ENCODE measurements at places on chromosomes 3 and 15.

DNA sequence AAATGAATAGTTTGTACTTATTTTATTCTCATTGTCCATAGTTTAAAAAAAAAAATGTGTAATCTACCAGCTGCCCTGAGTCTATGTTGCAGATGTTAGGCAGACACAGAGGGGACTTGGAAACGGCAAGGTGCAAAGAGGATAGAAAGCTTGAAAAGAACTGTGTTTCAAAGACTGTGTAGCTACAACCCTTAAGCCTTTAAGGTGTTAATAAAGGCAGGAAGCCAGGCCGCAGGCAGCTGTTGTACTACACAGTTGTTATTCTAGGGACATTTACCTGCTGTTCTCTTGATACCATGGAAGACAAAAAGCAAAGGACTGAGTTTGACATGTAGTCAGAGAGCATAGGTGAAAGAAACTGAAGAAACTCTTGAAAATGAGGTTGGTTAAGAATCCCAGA lies 440.0 kb downstream of the TUSC7 start:
- ATAC-seq = no peak

DNA sequence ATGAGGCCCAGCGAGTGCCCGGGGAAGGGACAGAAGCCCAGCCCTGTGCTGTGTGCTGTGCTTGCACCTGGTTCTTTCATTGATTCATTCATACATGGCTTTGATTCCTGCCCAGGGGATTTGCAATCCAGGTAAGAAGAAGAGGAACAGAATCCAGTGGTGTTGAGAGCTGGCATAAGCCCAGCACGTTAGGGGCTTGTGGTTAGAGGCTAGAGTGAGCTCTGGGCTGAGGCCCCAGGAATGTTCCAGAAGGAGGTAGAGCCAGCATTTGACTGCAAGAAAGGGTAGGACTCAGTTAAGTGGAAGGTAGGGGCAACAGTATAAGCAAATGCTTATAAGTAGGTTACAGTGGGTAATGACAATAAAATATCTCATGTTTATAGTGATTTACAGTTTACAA lies 2.3 kb downstream of the VWA5B2 start:
- ATAC-seq = no peak

DNA sequence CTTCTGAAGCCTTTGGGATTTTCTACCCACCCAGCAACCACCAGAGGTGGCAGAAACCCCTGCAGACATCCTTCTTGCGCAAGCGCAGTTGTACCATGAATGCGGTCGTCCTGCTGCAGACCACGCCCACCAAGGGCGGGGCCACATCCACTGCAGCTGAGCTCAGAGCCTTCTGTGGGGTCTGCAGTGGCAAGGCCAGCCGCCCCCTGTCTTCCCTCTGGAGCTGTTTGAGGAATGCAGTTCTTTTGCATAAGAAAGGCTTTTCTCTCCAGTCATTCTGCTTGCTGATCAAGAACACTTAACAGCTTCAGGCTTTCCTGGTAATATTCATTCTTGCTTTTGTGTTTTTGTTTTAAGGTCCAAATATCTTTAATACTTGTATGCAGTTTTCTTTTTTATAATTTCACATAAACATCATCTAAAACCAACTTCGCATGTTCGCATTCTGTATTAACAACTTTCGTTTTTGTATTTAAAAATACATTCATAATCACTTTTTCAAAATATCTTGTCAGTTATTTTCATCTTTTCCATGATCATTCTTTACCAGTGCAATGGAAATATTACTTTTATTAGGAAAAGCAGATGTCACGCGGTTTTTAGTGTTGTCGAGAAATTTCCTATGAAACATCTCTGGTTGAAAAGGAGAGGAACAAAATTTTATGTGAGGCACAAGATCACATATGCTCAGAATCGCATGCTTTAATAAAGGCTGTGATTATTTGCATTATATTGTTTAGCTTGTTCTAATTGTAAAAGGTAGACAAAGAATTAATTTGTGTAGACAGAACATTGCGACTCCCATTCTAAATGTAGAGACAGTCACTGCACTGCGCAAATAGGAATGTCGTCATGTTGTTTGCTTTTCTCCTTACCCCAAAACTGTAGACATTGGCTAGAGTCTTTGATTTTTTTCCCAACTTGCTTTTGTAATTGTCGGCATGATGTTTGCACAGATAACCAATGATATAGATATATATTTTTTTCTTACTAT lies 98.1 kb upstream of the SNRPN start:
- ATAC-seq = peak; percentile 86

DNA sequence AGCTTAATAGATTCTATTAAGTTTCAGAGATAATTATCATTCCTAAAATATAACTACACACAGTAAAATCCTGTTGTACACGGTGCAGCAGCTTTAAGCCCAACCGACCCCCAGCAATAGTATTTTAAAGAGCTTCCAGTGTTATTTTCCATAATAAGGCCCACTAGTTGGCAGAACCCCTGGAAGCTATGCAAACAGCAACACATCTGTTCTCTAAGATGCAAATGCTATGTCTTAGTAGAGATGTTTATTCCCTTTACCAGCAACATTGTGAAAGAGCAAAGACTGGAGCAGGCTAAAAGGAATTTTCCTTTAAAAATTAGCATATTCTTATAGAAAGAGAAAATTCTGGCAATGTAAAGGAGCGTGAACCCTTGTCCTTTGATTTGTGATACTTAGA lies 819.7 kb upstream of the ALCAM start:
- ATAC-seq = no peak

- ATAC-seq = no peak
Measured at GRCh38 chr3:103693831-103694230, 1259.0 kb downstream of the ZPLD1 start.

GRCh38 chr3:11335056-11335608 lies 62.9 kb downstream of the ATG7 start:
- ATAC-seq = no peak

DNA sequence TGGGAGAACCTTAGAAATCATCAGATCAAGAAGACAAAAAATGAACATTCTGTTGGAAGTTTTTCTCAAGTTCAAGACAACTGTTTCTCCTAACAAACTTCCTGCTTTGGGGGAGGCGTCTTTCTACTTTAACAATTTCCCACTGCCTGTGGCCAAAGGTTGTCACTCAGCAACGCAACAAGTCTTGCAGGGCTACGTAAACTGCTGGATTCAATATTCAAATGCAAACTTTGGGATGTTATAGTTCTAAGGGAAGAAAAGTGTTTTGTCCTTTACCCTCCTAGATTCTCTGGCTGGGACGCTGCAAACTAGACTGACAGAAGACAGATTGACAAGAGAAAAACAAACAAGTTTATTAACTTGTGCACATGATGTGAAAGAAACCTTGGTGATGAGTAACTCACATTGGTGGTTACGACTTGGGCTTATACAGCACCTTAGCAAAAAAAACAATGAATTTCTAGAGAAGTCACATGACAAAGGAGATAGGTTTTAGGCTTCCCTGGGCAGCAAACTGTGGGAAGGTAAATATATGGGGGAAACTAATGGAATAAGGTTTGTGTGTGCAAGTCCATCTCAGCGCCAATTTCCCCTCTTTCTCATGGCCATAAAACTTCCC lies 34.0 kb upstream of the ARPIN start:
- peak; percentile 62 for ATAC-seq

- ATAC-seq = no peak
Measured at GRCh38 chr15:97319291-97319690, 641.2 kb upstream of the ARRDC4 start.

DNA sequence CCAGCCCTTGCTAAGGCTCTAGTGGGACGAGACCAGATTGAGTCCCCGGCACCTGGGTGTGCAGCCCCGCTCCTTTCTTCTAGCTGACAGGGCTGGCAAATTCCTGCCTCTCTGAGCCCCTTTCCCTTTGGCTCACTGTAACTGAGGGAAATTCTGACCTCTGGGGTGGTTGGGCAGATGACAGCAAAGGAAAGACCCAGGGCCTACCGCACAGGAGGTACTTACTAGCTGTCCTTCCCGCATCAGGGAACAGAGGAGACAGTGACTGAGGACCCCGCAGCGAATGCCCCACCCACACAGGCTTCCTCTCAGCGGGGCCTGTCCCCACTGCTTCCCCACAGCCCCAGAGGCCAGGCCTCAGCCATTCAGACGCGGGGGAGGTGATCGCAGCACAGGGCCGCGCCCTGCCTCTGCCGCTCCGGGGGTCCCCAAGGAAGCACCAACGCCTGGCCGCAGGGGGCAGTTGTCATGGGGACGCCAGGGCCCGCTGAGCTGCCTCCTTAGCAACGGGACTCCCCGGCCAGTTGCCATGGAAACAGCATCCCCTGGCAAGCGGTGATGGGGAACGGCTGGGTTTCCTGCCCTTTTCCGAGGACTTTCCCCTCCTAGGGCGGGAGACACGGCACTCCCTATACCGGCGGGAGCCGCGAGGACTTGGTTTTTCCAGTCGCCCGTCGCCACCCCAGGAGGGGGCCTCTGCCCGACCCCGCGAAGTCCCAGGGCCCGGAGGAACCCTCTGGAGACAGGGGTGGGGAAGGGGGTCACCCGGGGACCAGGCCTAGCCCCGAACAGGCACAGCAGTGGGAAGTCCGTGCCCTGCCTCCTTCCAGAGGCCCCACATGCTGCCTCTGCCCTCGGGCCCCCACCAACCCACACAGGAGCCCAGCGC lies 50.1 kb downstream of the HCN4 start:
- peak; percentile 37 for ATAC-seq

- ATAC-seq = peak; percentile 21
Measured at GRCh38 chr15:101048581-101049030, 129.4 kb downstream of the LRRK1 start.

DNA sequence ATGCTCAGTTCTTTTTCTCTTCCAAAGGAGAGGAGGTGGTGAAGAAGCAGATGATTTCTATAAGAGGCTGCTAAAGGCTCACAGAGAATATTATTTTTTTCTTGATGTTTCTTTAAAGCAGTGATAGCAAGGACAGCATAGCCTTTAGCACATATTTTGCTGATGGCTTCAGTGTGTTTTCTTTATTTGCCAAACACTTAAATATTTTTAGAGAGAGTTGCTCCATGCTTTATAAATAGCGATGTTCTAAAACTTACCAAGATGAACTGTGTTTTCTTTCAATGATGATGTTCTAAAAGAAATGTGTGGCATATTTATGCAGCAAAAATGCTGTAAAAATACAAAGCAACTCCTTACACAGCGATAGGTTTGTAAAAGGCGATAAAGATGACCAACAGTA lies 11.8 kb upstream of the KCNAB1 start:
- no peak for ATAC-seq

GRCh38 chr15:68650901-68651709 lies 72.3 kb downstream of the CORO2B start:
- peak; percentile 24 for ATAC-seq

DNA sequence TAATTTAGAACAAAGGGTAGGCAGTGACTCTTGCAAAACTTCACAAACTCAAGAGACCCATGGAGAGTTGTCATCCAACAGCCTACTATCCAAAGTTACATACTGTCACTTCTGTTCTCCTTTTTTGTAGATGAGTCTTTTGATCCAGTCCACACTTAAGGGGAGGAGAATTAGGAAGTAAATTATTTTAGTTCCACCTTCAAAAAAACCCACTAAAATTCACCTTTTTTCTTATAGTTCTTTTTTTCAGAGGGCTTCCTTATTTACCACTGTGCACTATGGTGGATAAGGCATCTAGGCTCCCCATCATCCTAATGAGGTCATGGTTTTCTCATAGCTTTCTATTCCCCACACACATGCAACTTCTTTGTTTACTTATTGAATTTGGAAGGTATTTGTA lies 8.6 kb upstream of the TCAIM start:
- ATAC-seq = no peak

- peak; percentile 95 for ATAC-seq
Measured at GRCh38 chr3:49839193-49839809, 17.1 kb downstream of the TRAIP start.

GRCh38 chr15:48233246-48233645 lies 27.1 kb downstream of the SLC12A1 start:
- no peak for ATAC-seq

GRCh38 chr15:56150204-56150603 lies 93.5 kb downstream of the RFX7 start:
- ATAC-seq = no peak

- ATAC-seq = peak; percentile 71
Measured at GRCh38 chr3:126607214-126607908, 47.6 kb downstream of the TXNRD3 start.

GRCh38 chr3:53881691-53882593 lies at the start of gene ACTR8:
ACTR8 (minus strand) TSS chr3:53882152; CDS start chr3:53882101, 51 bp downstream.
- peak; percentile 89 for ATAC-seq

- ATAC-seq = no peak
Measured at GRCh38 chr3:13045241-13045903, 27.9 kb downstream of the IQSEC1 start.

DNA sequence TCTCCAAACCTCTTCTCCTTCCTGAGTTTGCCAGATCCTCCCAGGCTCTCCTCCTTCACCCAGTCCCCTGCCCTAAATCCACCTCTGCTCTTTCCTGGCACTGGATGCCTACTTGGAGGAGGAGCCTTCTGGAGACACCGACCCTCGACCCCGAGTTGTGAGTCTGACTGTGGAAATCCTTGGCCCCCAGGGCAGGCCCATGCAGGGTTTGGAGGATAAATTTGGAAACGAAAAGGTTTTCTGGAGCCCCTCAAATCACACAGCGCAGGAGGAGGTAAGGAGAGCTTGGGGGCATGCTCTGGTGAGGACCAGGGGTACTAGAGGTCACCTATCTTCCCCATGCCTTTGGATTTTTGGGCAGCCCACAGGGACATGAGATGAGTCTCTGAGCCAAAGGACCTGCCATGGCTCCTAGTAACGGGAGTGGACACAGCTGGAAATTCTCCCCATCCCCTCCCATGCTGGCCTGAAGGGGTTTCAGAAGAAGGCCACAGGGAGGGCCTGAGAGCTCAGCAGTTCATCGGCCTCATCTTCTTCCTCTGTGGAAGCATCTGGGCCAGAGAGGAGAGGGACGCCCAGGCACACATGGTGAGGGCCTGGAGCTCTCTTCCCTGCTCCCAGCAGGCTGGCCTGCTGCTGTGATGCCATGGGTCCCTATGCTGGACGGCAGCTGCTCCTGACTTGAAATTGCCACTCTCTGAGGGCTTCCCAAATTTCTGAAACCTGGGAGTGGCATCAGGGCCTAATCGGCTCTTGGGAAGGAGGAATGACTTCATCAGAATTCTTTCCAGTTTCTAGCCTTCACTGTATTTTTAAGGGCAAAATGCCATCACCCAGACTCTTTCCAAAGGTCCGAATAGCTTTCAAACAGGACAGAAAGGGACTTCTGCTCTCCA lies 68.6 kb upstream of the ITGA11 start:
- ATAC-seq = no peak

DNA sequence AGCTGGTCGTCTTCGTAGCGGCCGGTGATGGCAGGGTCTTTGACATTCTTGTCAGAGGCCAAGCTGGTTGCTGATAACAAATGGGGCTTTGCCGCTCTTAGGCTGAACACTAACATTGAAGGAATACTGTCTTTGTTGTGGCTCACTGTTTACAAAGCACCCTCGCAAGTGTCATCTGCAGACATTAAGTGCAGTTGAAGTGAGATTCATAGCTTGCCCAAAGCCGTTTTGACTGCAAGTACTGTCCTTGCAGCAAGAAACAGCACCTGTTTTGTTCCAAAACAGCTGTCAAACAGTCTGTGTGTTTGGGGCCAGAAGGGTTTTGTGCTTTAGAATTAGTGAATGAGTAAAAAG lies 568 bp downstream of the SENP2 start:
- ATAC-seq = no peak
